Activated CD4-positive, alpha-beta memory T cell treated with anti-CD3 and anti-CD28 coated beads, Interleukin-2, amount 10 ng/mL, durations not matched to agents 7 days and 5 days (primary cell): ENCODE measurements at places on chromosomes 11 and 22. TPM values are rescaled to one million over a fixed set of nuclear protein-coding genes. Genes with fewer than 3 reads are reported as not detected.
A peak's percentile ranks its signal among the peaks of the same experiment; 100 is the strongest.

Gene OR4D5
- not detected for total RNA-seq

Gene PIWIL4
- 0.60 TPM for total RNA-seq

Gene RIMBP3B
- 0.55 TPM for total RNA-seq

Gene SCO2
- 7.0 TPM for total RNA-seq

GRCh38 chr11:76589964-76590950, 80.3 kb downstream of the LRRC32 start:
- H3K4me3 ChIP-seq = no peak overlapping the region
- peak; percentile 14 for DNase-seq
- peaks cover 79% of the 10 kb centered on the region for H3K4me1 ChIP-seq
- H3K36me3 ChIP-seq = peaks cover 22% of the 10 kb centered on the region
